ENCODE measurements at places on chromosomes 16 and 17.

DNA sequence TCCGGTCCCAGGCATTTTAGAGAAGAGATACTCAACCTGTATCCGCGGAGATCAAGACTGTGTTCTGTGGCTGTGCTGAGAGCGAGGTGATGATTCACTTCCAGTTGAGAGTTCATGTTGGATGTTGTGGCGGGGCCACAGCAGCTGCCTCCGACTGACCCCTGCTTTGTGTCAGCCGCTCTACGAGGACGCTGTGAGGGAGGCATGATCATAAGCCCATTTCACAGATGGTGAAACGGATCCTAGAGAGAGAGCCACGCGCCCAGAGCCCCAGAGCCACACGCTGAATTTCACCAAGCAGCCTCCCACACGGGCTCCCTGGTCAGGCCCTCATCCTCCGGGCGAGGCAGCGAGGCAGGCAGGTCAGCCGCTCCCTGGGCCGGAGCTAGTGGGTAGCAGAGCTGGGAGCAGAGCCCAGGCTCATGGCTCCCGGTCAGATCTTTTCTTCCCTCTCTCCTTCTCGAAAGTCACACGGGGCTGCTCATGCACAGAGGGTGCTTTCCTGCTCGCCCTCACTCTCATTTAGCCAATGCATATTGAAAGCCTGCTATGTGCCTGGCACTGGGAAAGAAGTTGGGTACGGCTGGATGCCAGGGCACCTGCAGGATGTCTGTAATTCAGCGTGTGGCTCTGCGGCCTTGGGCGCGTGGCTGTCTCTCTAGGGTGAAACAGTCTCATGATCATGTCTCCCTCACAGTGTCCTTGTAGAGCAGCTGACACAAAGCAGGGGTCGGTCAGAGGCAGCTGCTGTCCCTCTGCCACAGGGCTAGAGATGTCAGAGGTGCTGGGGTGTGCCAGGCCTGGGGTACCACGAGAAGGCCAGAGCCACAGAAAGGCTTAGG is 155.6 kb upstream of the CHMP6 start:
- DNase-seq, result no peak

DNA sequence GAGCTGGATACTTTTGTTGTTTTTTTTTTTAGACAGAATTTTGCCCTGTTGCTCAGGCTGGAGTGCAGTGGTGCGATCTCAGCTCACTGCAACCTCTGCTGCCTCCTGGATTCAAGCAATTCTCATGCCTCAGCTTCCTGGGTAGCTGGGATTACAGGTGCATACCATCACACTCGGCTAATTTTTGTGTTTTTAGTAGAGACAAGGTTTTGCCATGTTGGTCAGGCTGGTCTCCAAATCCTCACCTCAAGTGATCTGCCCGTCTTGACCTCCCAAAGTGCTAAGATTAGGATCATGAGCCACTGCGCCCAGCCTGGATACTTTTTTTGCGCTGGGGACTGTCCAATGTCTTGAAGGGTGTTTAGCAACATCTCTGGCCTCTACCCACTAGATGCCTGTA is 32.6 kb upstream of the XYLT1 start:
- DNase-seq, result no peak

DNA sequence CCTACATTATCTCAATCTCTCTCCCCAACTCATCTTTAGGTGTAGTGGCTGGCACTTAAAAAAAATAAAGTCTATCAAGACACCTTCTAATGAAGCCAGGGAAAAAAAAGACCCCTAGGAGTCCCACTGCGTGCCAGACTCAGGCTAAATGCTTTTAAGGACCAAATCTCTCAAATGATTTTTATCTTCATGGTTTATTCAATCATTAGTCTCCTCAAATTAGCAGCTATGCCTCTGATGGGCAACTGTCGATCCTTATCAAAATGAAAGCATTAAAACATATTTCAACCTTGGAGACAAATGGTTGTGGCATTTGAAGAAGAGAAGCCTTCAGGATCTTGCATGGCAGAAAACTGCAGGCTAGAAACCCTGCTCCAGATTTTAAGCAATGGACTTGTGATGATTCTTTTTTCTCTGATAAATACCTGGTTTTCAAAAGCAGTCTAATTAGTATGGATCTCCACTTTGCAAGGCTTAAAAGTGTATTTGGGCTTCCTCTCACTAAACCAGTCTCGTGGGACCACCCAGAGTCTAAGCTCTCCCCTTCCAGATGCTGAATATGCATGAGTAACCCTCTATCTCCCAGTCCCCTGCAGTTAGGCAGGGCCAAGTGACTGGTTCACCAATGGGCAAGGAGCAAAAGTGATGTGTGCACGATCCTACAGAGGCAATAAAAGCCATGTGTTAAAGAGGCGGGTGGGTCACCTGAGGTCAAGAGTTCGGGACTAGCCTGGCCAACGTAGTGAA is 14.9 kb downstream of the ITPRIPL2 start:
- DNase-seq, result no peak

GRCh38 chr17:58840820-58841612 is 85.4 kb downstream of the PPM1E start:
- no peak for DNase-seq

DNA sequence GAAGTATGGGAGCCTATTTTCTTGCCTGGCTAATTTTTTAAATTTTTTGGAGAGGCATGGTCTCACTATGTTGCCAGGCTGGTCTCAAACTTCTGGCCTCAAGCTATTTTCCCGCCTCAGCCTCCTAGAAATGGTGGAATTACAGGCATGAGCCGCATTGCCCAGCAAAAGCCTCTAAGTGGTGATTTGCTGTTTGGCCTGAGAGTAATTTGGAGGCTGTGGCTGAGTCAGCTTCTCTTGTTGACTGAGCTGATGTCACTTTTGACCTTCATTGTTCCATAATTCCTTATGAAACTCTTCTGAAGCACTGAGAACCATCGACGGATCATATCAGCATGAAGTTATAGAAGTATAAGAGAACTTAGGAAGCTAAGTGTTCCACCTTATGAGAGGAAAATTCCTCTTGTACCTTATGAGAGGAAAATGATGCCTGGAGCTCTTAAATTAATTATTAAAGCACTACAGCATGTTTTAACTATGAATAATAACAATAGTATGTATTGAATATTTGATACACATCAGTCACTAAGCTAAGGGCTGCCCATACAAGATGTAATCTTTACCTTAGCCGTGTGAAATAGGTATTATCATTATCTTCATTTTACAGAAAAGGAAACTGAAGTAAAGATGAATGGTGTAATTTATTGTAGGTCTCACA is 220.8 kb upstream of the MON1B start:
- DNase-seq, result no peak

DNA sequence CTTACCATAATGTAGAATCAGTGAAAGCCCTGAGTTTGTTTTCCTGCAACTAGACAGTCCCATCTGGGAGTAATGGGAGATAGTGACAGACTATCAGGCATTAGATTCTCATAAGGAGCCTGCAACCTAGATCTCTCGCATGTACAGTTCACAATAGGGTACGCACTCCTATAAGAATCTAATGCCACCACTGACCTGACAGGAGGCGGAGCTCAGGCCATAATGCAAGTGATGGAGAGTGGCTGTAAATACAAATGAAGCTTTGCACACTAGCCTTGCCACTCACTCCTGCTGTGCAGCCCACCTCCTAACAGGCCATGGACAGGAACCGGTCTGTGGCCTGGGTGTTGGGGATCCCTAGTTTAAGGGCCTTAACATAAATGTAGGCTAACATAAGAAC is 21.4 kb downstream of the THUMPD1 start:
- DNase-seq, result no peak

- DNase-seq, result no peak
Measured at GRCh38 chr16:27852681-27853080, 210.8 kb downstream of the GSG1L start.

- DNase-seq, result no peak
Measured at GRCh38 chr16:87684106-87684677, 81.6 kb downstream of the KLHDC4 start.

- no peak for DNase-seq
Measured at GRCh38 chr17:78624324-78625151, 47.3 kb upstream of the DNAH17 start.

- no peak for DNase-seq
Measured at GRCh38 chr16:1155353-1156054, 2.6 kb downstream of the CACNA1H start.

DNA sequence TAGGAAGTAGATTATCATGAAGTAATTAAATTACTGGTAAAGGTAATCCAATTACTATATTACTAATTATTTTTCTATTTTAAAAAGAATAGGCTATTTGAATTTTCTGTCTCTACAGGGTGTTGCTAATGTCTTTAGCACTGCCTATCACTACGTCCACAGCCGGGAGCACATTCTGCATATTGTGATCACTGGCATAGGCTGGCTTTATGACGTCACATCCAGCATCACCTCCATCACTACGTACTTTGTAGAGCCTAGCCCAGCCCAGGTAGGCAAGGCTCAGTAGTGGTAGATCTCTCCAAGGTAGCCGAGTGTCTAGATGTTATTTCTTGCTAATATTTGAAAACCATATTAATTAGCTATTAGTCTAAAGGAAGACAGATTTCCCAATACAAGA is 33.8 kb upstream of the NSRP1 start:
- no peak for DNase-seq

DNA sequence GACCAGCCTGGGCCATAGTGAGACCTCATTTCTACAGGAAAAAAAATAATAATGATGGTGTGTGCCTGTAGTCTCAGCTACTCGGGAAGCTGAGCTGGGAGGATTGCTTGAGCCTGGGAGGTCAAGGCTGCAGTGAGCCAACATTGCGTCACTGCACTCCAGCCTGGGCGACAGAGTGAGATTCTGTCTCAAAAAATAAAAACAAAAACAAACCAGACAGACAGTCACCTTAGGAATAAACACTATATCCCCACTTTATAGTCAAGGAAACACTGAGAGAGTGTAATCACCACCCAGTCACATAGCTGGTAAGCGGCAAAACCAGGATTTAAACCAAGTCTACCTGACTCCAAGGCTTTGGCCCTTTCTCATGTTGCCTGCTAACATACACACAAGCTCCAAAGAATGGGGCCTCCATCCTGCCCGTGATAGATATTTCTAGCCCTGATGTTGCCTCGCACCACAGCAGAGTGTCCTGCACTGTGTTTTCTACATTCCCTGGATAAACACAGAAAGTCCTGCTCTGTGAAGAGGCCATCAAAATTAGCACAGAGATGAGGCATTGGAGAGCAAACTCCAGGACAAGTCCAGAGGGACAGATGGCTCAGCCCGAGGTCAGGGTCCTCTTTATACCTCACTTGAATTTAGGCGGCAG is 66.1 kb upstream of the SMURF2 start:
- no peak for DNase-seq

DNA sequence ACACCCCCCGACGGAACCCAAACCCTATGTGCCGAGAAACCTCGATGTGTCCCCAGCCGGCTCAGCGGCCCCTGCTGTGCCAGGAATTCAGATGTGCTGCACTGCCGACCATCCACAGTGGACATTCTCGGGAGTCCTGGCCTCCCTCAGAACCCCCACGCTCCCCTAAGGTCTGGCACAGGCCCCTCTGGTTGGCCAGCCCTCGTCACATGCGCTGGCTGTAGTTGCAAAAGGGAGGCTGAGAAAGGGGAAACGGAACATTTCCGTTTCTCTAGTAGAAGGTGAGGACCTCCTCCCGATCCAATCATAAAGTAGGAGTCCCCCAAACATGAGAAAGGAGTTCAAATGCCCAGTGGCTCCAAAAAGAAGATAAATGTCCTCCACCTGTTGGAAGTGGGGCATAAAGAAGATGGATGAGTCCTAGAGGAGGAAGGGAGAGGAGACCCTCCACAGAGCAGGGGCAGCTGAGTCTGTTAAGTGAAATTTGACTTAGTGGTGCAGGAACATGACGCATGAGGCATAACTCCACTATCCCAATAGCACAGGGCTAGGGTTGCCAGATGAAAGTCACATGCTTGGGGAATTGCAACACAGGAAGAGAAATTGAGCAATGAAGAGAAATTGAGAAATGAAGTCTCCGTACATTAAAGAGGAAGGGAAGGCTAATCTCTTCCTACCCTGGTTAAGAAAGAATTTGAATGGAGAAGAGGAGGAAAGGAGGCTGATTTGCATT is 49.3 kb upstream of the WSB1 start:
- no peak for DNase-seq

GRCh38 chr17:40980117-40980516 is 4.0 kb downstream of the KRT40 start:
- DNase-seq, result no peak

- DNase-seq, result no peak
Measured at GRCh38 chr17:78608122-78608803, 31.1 kb upstream of the DNAH17 start.

GRCh38 chr16:68370581-68371275 is 59.9 kb downstream of the PRMT7 start:
- peak; percentile 37 for DNase-seq

GRCh38 chr16:57619606-57620334 is 8.7 kb upstream of the ADGRG1 start:
- no peak for DNase-seq

- DNase-seq, result peak; percentile 58
Measured at GRCh38 chr17:58084317-58084981, 1.2 kb downstream of the DYNLL2 start.

All from activated naive CD4-positive, alpha-beta T cell treated with anti-CD3 and anti-CD28 coated beads, Interleukin-2, amount 50 U/mL, for 16 hours (primary cell).